ENCODE measurements at places on chromosomes 4 and X. TPM values are rescaled to one million over a fixed set of nuclear protein-coding genes. Genes with fewer than 3 reads are reported as not detected.

Gene SYNPO2
- 6.7 TPM for polyA plus RNA-seq

Gene FAM47A
- not detected for polyA plus RNA-seq

Gene ZRSR2
- 4.4 TPM for polyA plus RNA-seq

Gene BRS3
- not detected for polyA plus RNA-seq

Gene BMX
- polyA plus RNA-seq = not detected

Gene DACH2
- 0.22 TPM for polyA plus RNA-seq

Gene PPP3CA
- 737 TPM for polyA plus RNA-seq

Gene COX7B
- 5,076 TPM for polyA plus RNA-seq

Gene EDA
- polyA plus RNA-seq = 0.52 TPM

Gene RPA4
- not detected for polyA plus RNA-seq

Gene SOD3
- polyA plus RNA-seq = not detected

Gene SMR3B
- not detected for polyA plus RNA-seq

Gene NEIL3
- not detected for polyA plus RNA-seq

Gene CCNA2
- polyA plus RNA-seq = 4.8 TPM

Gene CENPI
- 0.56 TPM for polyA plus RNA-seq

Gene CYSLTR1
- 1.1 TPM for polyA plus RNA-seq

Gene PLS3
- polyA plus RNA-seq = 174 TPM

Gene ADH7
- polyA plus RNA-seq = not detected

Gene CNKSR2
- 145 TPM for polyA plus RNA-seq

Gene CCDC149
- polyA plus RNA-seq = 2.2 TPM

Gene ZGRF1
- polyA plus RNA-seq = 7.7 TPM

Gene SLITRK2
- polyA plus RNA-seq = 50.3 TPM

Gene CTAG2
- polyA plus RNA-seq = not detected

Gene F11
- not detected for polyA plus RNA-seq

Gene CLIC2
- 1.1 TPM for polyA plus RNA-seq

Gene AR
- 4.4 TPM for polyA plus RNA-seq

Gene FGF5
- polyA plus RNA-seq = 1.8 TPM

Gene CABS1
- not detected for polyA plus RNA-seq

Gene CHRDL1
- 106 TPM for polyA plus RNA-seq

Gene UPF3B
- polyA plus RNA-seq = 22.8 TPM

Gene KCND1
- polyA plus RNA-seq = not detected

Gene TLR8
- not detected for polyA plus RNA-seq

Gene CXCL8
- polyA plus RNA-seq = not detected

Gene AWAT2
- polyA plus RNA-seq = not detected

Gene NWD2
- polyA plus RNA-seq = 21.9 TPM

Gene HMGB3
- polyA plus RNA-seq = 14.4 TPM

Gene SERTM2
- not detected for polyA plus RNA-seq

Gene PCDH10
- 6.8 TPM for polyA plus RNA-seq

Gene PLAC8
- 1.6 TPM for polyA plus RNA-seq

Gene FAM114A1
- 3.0 TPM for polyA plus RNA-seq

Gene SMIM31
- polyA plus RNA-seq = not detected

Gene VCX2
- not detected for polyA plus RNA-seq

Gene MAGEB1
- not detected for polyA plus RNA-seq

Gene RAB39B
- polyA plus RNA-seq = 22.1 TPM

Gene GCNA
- 3.3 TPM for polyA plus RNA-seq

Gene CCDC110
- 1.2 TPM for polyA plus RNA-seq

Gene GJB1
- polyA plus RNA-seq = not detected

Gene USP51
- polyA plus RNA-seq = 2.5 TPM

Gene POLR2B
- 86.8 TPM for polyA plus RNA-seq

Gene FGFR3
- 2.1 TPM for polyA plus RNA-seq

Gene TLR10
- 0.27 TPM for polyA plus RNA-seq

Gene SPANXN4
- not detected for polyA plus RNA-seq

Gene NHSL2
- 3.0 TPM for polyA plus RNA-seq

Gene DNAAF6
- not detected for polyA plus RNA-seq

Gene PGAM4
- not detected for polyA plus RNA-seq

Gene RHOXF1
- polyA plus RNA-seq = 1.8 TPM
